ENCODE measurements at places on chromosomes 11 and 22.

DNA sequence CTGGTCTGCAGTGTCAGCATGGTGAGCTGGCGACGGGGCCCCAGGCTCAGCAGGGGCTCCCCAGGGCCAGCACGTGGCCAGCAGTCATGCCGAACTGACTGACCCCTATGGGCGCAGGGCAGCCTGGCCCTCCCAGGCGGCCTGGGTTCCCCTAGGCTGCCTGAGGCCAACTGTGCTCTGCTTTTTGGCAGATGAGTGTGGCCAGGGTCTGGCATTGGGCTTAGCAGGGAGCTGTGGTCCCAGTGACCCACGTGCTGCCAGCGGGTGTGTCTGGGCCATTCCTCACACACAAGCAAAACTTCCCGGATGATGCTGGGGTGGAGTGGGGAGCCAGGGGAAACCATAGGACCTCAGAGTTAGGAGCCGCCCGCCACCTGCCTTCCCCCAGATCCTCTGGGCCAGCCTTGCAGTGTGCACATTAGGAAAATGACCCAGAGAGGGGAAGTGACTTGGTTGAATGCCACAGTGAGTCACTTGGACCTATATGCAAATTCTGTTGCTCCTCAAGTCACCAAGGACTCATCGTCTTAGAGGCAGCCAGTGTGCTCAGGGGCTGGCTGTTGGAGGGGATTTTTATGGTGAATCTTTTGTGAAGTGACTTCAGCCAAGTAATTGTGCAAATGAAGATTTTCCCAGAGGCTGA, 6.5 kb downstream of the ADORA2A start:
- no peak for DNase-seq

DNA sequence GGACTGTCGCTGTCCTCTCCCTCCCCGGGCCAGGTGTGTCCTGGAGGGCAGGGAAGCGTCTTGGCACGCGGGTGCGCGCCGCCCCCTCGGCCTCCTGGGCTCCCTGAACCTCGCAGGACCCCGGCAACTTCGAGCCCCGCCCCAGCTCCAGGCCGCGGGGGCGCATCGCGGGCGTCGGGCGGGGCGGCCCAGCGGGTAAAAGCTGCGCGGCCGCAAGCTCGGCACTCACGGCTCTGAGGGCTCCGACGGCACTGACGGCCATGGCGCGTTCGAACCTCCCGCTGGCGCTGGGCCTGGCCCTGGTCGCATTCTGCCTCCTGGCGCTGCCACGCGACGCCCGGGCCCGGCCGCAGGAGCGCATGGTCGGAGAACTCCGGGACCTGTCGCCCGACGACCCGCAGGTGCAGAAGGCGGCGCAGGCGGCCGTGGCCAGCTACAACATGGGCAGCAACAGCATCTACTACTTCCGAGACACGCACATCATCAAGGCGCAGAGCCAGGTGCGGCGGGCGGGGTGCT, at the start of gene CST6:
TSS of gene CST6 (plus strand) at position 224 of the 519 bp plus-strand sequence. CDS start at position 261, 37 bp downstream.
- DNase-seq = no peak

- DNase-seq = no peak
Observed at GRCh38 chr11:66845143-66845875, 2.1 kb downstream of the RCE1 start.

DNA sequence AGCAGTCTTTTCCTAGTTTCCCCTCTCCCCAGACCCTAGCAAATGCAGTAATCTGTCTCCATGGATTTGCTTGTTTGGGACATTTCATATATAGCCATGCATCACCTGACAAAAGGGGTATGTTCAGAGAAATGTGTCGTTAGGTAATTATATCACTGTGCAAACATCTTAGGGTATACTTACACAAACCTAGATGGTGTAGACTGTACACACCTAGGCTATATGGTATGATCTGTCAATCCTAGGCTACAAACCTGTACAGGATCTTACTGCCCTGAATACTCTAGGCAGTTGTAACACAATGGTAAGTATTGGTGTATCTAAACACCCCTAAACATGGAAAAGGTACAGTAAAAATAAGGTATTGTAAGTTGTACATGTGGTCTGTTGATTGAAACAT, 23.8 kb downstream of the QSER1 start:
- no peak for DNase-seq

- no peak for DNase-seq
Observed at GRCh38 chr11:12164061-12165014, 53.9 kb downstream of the MICAL2 start.

GRCh38 chr11:119701591-119702549, 27.1 kb downstream of the NECTIN1 start:
- no peak for DNase-seq

- DNase-seq = no peak
Observed at GRCh38 chr11:121109916-121110586, 9.0 kb downstream of the TECTA start.

GRCh38 chr11:101974255-101974654, 57.9 kb upstream of the ANGPTL5 start:
- no peak for DNase-seq

GRCh38 chr22:39439170-39439569, 17.6 kb upstream of the MGAT3 start:
- no peak for DNase-seq

DNA sequence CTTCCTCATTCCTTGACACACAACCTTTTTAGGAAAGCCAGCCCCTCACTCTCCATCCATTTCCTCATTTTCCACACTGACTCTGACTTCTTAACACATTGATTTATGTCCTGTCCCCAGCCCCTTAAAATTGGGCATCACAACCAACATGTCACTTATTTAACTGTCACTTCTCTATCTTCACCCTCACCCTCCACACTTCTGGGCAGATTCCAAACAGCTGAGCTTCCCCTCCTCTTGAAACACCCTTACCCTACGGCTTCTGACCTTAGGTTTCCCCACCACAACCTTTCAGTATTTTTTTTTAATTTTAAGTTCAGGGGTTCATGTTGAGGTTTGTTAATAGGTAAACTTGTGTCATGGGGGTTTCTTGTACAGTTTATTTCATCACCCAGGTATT, 696.3 kb downstream of the DLG2 start:
- DNase-seq = no peak

DNA sequence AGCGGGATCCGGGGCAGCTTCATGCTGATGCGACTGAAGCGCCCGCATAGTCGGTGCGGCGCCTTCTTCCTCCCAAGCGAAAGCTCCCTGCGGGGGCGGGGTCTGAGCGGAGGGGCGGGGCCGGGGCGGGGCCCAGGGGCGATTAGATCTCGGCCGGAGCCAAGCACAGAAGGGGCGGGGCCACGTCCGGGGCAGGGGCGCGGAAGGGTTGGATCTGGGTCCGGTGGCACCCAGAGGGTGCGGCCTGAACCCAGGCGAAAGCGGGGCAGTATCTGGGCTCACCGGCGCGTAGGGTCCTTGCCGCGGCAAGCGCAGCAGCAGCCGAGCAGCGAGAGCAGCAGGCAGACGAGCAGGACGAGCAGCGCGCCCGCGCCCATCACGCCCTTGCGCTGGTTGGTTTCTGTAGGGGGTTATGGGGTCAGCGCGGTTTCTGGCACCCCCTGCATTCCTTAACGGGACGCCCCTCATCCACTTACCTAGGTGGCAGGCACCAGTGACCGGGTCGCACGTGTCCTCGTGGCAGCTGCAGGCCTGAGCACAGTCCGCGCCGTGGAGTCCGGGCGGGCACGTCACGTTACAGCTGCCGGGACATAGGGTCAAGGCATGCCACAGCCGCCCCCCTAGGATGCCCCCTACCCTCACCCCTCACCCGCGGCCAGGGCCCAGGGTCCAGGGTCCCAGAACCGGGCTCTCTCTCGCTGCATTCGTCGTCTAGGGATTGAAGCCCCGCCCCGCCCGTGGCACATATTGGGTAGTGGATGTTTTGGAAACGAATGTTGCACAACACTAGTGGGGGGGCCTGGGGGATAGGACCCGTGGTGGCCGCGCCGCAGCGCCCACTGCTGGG, 8.1 kb downstream of the SCARF2 start:
- DNase-seq = peak; percentile 59

DNA sequence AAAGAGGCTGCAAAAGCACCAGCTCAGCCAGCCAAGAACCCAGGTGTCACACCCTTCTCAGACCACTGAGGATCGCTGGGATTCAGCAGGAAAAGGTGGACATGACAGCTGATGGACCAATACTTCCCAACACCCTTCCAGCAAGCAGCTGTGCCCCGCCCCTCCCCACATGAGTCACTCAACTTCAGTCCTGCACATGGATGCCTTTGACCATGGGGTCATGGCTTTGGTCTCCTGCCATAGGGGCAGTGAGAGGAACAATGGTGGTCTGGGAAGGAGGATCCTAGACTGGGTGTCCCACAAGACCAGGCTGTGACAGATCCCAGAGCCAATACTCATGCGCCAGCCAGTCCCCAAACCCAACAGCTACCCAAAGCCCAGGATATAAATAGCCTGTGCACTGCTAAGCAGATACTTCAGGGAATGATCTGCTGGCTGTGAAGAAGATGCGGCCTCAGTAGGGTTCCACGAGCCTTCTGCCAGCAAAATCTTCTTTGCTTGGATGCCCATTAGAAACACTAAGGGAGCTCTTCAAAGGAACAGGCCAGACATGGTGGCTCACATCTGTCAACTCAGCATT, 5.5 kb upstream of the RGL4 start:
- no peak for DNase-seq

Measured in stimulated activated CD8-positive, alpha-beta memory T cell treated with anti-CD3 and anti-CD28 coated beads, Interleukin-7, amount 100 ng/mL, for 48 hours (primary cell).